Activated CD4-positive, alpha-beta T cell treated with anti-CD3 and anti-CD28 coated beads, Interleukin-2, amount 50 U/mL, for 4 hours (primary cell): ENCODE measurements at places on chromosomes 4 and X.

- no peak for DNase-seq
Measured at GRCh38 chr4:136946307-136946907, 585.9 kb downstream of the PCDH18 start.

DNA sequence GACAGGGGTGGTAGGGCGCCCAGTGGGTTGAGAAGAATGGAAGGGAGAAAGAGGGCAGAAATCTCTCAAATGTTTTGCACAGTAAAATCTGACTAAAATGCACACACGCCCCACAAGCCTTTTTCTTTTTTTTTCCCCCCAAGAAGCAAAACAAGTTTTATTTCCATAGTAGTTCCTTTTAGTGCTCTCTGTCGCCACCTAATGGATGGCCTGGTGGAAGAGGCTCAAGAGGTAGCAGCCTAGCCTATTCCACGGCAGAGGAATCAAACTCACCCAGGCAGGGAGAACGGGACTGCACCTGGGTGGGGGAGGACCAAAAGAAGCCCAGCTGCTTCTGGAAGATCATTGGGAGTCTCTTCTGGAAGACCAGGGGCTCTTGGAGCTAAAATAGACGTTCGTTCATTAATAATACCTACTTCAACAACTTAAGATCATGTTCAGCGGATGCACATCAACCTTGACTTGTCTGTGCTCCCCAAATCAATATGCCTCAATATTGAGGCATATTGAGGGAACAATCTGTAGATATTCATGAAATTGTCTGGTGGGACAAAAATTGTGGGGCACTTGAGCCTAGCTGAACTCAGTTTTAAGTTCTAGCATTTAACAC, 31.6 kb upstream of the IRAK1 start:
- DNase-seq = peak; percentile 67

- DNase-seq = no peak
Measured at GRCh38 chr4:118842055-118842454, 6.1 kb upstream of the SEC24D start.

DNA sequence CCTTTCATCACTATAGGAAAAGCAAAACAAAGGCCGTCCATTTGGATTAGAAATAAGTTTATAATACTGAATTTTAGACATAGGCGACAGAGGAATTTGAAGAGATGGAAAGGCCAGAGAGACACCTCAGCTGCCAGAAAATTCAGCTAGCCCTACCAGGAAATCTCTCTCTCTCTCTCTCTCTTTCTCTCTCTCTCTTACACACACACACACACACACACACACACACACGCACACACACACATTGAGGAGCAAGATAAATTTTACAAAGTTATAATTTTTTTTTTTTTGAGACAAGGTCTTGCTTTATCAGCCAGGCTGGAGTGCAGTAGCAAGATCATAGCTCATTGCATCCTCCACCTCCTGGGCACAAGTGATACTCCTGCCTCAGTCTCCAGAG, 1.4 kb downstream of the XK start:
- DNase-seq = no peak
